EH (cell line): ENCODE measurements at places on chromosomes 4 and X.

DNA sequence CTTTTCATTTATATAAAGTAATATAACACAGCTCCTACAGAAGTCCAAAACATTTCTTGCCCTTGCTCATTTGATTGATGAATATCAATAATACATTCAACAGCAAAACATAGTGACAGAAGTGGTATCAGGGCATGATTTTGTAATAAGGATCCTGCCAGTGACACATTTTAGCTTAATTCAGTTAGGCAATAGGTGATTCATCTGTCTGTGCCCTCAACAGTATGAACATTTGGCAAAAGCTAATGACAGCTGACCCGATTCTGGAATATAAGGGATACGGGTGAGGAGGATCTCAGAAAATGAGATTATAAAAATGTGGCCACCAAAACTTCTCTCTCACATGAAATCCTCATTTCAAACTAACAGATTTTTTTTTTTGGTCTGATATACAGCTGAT, 294.0 kb downstream of the CAMK2D start:
- DNase-seq, result peak; percentile 70

GRCh38 chr4:110854021-110854678, 231.3 kb upstream of the PITX2 start:
- peak; percentile 93 for DNase-seq

DNA sequence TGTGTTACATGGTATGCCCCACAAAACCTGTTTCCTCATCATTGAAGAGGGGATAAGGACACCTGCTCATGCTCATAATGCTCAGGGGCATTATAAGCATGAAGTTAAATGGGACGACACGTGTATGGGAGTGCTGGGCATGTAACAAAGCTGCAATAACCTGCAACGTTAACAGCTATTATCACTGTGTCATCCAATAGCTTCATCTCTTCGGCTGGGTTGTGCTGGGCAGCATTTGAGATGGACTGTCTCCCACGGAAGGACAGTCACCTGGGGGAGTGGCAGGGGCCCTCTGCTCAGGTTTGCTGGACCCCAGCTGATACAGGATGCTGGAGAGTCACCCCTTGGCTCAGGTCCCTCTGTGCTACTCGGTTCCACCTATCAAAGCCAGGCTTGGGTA, 94.5 kb downstream of the NSUN7 start:
- no peak for DNase-seq

DNA sequence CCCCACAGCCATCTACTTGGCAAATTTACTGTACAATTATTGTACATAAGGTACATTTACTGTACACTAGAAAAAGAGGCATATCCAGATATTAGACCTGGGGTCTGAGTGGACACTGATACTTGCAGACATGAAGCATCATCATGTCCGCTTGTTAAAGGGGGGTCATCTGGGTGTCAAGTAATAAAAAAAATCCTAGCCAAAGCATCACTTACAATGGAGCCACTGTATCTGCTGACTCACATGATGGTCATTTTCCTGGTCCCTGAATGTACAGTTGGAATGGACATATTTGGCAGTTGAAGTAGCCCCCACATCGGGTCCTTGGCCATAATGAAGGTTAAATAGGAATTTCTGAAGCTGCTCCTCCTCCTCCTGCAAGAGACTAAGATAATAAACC, 228.8 kb downstream of the THOC2 start:
- DNase-seq, result peak; percentile 85

DNA sequence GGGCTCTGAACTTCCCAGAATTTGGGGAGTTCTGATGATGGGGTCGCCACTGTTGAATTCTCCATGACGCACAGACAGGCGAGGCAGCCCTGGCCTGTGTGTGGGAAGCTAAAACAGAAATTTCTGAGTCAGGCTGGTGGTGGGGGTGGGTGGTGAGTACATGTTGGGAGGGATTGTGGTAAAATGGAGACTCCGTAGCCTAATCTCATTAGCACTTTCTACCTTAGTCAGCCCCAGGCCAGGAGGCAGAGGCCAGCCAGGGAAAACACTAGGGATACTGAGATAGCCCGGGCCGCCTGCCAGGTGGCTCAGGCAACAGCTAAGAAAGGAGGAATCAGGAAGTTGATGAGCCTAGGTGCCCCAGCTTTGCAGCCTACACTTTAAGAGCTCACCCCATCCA, 39.3 kb upstream of the NHSL2 start:
- DNase-seq, result peak; percentile 0

GRCh38 chr4:77052352-77052751, 23.4 kb downstream of the CCNI start:
- DNase-seq, result peak; percentile 82

GRCh38 chr4:24003496-24003895, 113.6 kb upstream of the PPARGC1A start:
- DNase-seq, result peak; percentile 21

GRCh38 chr4:24991015-24991414, 39.7 kb downstream of the LGI2 start:
- peak; percentile 73 for DNase-seq

DNA sequence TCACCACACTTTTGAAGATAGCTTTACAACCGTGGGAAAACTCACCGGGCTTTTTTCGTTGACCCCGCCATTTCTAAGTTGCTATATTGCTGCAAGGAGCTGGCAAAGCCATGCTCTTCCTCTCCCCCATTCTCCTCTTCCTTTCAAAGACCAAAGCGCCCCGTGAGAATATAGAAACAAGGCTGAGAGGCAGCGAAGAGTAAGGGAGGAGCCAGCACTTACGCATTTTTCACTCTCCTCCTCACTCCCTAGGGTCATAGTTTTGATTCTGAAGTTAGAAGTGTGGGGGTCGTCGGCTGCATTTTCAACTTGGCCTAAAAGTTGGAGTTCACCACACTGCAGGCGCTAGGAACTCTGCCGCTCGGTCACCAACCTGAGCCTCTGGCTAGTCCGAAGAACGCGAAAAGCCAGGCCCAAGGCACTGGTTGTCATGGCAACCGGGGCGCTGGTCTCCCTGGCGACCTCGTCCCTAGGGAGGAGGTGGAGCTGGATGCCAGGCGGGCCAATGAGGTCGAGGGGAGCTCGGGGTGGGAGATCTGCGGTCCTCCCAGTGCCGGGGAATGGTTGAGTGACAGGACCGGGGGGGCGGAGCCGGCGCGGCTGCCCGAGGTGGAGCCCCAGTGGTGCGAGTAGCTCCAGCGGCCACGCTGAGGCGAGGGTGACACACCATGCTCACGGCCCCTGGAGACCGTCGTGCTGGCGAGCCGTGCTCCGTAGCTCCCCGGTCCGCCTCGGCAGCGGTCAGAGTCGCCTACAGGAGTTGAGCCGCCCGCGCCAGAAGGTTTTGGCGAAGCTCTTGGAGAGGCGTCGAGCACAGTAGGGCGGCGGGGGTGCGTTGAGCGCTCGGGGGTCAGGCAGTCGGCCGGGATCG, at the start of gene PTPN13:
Gene PTPN13, plus strand, starts transcription at position 628 of the 871 bp plus-strand sequence. CDS start 40,942 bp downstream, outside the sequence.
- peak; percentile 100 for DNase-seq

DNA sequence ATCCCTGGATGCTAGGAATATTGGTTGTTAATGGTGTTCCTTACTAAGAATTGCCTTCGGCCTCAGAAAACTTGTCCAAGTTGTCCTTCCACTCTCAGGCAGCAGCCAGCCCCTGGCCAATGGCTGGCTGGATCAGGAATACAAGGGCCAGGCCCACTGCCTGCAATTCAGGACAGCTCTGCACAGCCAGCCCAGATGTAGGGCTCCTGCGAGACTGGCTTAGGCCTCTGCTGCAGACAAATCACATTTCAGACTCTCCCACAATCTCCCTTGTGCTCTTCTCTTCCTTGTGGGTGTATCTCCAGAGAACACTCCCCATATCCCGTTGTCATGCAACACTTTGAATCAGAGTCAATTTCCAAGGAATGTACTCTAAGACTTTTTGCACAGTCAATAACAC, 747.6 kb upstream of the FTHL17 start:
- no peak for DNase-seq

DNA sequence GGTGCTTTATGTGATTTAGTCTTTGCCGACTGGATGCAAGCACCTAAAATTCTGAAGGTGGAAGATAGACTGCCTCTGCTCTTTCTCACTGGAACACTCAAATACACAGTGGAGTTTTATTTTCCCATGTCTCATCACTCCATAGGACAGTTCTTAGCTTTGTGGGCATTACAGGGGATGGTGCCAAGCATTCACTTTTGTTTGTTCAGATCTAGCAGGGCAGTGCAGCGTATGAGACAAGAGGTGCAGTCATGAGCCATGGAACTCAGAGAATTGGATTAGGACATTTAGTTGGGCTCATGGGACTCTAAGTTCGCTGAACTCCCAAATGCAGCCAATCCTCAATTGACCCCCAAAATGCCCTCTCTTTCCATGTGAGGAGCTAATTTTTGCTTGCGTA, 1136.9 kb upstream of the PRKX start:
- DNase-seq, result no peak

DNA sequence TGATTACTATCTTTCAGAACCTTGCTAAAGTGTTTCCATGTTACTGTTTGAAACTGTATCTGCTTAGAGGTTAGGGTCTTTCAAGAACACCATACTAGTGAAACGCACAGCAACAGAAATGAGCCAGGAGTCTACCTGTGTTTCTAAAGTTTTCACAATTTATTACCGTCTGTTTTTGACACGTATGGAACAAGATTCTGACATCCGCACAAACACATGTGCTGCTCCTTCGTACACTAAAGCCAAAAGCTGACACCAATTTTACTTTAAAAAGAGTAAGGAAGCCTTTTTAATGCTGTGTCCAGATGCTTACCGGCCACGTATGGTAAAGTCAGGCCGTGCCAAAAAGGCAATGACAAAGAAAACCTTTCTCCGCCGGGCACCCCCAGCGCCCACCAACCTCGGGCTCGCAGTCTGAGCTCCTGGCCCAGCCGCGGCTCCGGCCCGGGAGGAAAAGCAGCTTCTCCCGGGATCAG, 532 bp downstream of the RPS4X start:
- DNase-seq, result no peak

GRCh38 chr4:145709336-145709735, 29.4 kb downstream of the C4orf51 start:
- no peak for DNase-seq

DNA sequence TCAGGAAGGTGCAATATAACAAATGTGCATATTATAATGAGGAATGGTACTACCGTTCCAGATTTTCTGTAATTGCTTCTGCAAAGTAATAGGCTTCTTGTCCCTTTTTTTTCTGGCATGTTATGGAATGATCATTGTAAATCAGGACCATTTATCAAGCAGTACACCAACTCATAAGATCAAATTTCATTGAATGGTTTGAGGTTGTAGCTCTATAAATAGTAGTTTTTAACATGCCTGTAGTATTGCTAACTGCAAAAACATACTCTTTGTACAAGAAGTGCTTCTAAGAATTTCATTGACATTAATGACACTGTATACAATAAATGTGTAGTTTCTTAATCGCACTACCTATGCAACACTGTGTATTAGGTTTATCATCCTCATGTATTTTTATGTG, 12.6 kb downstream of the IBSP start:
- peak; percentile 59 for DNase-seq
